ENCODE measurements at places on chromosomes 5 and 9.

GRCh38 chr5:178466342-178466741, 123.9 kb downstream of the COL23A1 start:
- DNase-seq = no peak

DNA sequence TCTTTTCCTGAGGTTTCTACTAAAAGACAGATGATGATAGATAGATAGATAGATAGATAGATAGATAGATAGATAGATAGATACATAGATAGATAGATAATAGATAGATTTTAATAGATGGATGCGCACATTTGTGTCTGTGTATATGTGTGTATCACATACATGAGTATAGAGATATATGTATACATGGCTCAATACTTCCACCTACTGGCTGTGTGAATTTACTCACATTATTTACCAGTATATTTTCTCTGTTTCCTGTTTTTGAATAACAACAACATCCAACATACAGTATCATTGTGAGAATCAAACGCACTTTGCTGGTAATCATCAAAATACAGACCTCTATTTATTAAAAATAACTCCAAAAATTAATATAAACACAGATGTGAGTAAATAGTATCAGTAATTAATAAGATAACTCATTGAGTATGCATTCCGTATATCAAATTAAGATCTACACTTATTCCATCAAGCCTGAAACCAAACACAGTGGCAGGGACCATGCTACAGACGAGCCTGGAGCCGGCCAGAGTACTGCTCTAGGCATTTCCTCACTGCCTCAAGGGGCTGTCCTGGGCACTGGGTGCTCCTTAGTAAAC, 338.0 kb downstream of the SEMA5A start:
- peak; percentile 76 for DNase-seq

- DNase-seq = peak; percentile 46
Measured at GRCh38 chr5:78929833-78930232, 55.3 kb downstream of the ARSB start.

GRCh38 chr5:168883281-168883741, 304.1 kb upstream of the PANK3 start:
- DNase-seq = no peak

- no peak for DNase-seq
Measured at GRCh38 chr5:146880966-146881365, 2.4 kb upstream of the PPP2R2B start.

- no peak for DNase-seq
Measured at GRCh38 chr5:174325961-174326360, 280.5 kb downstream of the NSG2 start.

GRCh38 chr9:114225561-114226212, 70.3 kb downstream of the COL27A1 start:
- DNase-seq = peak; percentile 30

DNA sequence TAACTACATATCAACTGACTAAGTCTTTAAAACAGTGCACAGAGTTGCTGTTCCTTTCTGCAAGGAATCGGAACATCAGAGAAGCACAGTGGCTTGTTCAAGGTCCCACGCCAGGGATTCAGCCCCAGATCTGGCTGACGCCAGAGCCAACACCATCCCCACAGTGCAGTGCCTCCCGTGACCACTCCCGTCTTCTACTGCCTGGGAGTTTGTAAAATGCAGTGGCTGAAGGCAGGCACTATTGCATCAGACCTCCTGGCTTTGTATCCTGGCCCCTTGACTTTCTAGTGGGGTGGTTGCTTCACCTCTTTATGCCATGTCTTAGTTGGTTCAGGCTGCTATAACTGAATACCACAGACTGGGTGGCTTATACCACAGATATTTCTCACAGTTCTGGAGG, 131.0 kb downstream of the NSG2 start:
- DNase-seq = no peak

- DNase-seq = no peak
Measured at GRCh38 chr9:137096785-137097546, 10.2 kb downstream of the MAN1B1 start.

- DNase-seq = no peak
Measured at GRCh38 chr9:76358628-76359280, 35.5 kb downstream of the RFK start.

GRCh38 chr9:118439441-118439840, 735.2 kb downstream of the TLR4 start:
- DNase-seq = no peak

DNA sequence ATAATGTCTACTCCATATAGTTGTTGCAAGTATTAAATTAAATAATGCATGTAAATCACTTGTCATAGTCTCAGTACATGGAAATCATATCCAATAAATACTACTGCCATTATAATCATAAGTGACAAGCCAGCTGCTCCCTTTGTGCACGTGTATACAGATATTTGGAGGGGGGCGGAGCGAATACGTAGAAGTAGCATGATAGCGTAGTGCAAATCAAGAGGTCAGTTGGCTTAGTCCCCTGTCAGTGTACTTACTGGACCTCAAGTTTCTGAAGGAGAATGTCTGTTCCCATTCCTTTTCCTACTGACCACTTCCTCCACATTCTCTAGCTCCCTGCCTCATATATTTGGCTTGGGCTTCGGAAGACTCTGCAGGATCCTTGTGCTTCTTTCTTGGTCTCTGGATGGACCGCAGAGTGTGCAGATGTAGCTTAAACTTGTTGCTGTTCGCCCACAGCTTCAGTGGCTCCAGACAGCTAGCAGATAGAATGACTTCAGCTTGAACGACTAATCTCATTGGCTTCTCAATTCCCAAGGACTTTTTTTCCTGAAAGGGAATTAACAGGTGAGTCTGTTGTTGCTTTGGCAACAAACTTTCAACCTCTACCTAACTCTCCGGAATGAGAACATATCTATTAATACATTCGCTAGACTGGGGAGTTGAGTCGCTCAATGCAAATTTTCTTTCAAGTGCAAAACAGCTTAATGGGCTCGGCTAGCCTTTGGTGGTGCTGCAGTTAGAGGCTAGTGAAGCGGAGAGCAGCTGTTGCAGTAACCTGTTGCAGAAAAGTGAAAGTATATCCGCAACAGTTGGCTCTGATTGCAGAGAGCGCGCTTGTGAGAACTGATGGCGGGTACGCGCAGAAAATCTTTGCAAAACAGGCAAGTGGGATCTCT, at the start of gene PCDHB1:
Gene PCDHB1, plus strand, starts transcription at position 753 of the 899 bp plus-strand sequence. Its CDS starts 97 bp downstream, at position 850.
- DNase-seq = no peak

DNA sequence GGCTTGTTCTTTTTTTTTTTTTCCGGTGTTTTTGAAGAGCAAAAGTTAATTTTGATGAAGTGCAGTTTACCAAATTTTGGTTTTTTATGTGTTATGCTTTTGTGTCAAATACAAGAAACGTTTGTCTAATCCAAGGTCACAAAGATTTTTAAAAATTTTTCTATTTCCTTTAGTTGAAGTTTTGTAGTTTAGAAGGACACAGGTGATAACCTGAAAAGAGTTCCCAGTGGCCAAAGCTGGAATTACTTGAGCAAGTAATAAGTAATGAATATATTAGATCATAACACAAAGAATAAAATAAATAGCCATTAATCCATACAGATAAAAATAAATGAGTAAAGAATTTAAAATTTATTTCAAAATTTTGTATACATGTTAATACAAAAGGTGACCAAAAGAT, 71.5 kb downstream of the FCHO2 start:
- peak; percentile 19 for DNase-seq

DNA sequence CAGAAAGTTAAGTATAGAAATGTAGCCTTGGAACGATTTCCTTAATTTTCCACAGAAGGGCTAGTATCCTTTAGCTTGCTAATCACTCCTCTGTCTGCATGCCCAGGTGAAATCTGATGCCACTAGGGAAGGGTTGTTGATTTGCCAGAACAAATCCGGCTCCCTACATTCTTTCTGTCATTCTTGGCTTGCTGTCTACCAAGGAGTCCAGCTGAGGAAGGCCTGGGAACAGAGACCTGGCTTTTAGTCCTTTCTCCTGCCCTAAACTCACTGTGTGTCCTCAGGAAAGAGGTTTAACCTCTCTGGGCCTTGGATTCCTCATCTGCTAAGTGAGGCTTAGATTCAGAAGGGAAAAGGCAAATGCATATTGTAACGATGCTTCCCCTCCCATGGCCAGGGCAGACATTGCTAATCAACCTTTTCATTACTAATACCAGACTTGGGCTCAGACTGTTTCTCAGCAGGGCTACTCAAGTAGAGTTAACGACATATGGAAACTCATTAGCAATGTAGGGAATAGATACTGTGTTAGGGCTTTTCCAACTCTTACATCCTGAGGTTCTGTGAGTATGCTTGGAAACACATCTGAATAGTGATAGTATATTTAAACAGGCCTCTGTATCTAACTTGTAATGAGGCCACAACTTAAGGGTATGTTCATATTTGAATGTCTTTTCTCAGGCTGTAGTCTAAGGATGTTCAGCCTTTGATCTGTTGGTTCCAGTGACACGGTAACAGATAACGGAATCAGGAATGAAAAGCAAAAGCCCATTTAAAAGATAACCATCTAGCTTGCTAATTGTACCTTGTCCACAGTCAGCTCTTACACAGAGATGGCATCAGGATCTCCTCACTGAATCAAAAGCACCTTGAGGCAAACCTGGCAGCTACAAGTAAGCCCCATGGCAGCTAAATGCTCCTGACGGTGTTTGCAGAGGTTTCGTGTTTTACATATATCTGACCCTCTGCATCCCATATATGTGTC, 4.1 kb downstream of the GALNT10 start:
- peak; percentile 55 for DNase-seq

GRCh38 chr5:51997949-51998348, 614.7 kb downstream of the ISL1 start:
- no peak for DNase-seq

DNA sequence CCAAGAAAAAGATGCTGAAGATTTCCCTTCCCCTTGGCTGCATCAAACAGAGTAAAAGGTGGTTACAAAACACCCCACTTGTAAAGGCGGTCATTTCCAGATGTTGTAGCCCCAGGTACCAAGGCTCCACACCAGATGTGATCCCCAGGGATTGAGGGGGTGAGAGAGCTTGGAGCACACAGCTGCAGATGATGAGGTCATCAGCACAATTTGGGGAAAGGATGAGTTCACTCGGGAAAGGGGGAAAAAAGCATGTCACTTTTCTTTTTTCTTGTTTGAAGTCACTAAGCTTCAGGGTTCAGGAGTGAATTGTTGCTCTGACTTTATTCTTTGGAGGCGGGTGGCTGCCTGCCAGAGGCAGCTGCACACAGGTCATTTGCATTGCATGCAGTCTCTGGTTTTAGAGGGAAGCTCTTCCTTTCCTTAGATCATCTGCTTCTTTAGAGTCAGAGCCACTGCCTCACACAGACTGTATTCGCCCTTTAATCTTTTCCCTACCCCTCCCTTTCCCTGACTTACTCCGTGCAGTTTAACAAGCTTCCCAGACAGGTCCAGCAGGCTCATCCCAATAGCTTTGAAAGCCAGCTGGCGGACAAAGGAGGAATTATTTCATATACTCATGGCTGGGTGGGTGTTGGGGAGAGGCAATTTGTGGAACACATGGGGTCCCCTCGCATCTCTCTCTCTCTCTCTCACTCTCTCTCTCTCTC, 409.3 kb upstream of the SLC24A2 start:
- DNase-seq = peak; percentile 86

GRCh38 chr5:29229461-29229860, 1964.0 kb upstream of the CDH6 start:
- no peak for DNase-seq

DNA sequence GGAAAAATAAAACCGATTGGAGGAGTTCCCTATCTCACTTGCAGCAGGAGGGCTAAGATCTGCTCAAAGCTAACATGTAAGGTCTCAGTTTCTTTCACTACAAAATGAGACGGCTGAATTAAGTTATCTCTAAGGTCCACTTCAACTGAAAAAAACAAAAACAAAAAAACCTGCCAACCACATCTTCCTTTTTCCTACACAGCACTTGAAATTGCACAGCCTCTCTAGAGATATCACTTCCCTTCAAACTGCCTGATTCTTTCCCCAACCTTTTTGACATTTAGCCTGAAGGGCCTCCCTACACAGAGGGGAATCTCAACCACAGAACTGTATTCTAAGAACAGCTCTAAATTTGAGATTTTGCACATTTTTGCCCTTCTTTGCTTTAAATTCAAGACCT, 227.9 kb upstream of the TARS1 start:
- no peak for DNase-seq

- no peak for DNase-seq
Measured at GRCh38 chr9:78871086-78871451, 574.1 kb downstream of the PSAT1 start.

- no peak for DNase-seq
Measured at GRCh38 chr9:17090041-17090440, 44.8 kb upstream of the CNTLN start.

- DNase-seq = no peak
Measured at GRCh38 chr9:124217836-124218437, 39.8 kb upstream of the NEK6 start.

GRCh38 chr9:123997665-123998277, 13.8 kb upstream of the LHX2 start:
- DNase-seq = peak; percentile 80

DNA sequence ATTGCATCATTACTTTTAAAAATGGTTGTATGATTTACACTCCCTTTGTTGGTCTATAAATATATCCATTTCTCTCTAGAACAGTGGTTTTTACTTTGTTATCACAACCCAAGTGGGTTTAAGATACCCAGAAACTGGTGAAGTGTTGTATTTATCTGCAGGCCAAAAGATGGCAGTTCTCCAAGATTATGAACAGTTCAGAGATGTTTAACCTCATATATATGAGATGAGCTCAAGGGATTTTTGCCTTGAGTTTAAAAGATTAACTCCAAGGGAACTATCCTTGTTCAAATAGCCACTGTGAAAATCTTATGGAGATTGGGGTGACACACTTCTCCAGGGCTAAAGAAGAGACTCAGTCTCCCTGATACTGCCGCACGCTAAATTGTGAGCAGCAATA, 572.6 kb downstream of the TLE4 start:
- no peak for DNase-seq

DNA sequence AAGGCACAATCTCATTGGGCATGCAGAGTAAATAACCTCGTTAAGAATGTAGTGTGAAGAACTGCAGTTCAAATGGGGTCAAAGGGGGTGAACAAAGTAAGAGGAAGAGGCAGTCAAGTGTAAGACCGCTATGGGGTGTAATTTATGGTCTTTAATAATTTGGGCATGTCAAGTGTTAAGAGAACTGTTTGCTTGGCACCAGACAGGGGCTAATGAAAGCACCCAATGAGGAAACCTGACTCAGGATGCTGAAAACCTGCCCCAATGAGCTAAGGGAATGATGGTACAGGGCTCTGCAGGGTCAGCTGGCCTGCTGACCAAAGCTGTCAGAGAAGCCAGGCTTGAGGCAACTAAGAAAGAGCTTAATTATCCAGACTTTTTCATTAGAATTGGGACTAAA, 368.1 kb downstream of the DTWD2 start:
- DNase-seq = no peak
